ENCODE measurements at places on chromosomes 6 and 20. TPM values are rescaled to one million over a fixed set of nuclear protein-coding genes. Genes with fewer than 3 reads are reported as not detected.

Gene TBX18
- total RNA-seq: 30.2 TPM

GRCh38 chr6:22295145-22295544 lies 1.7 kb downstream of the PRL start:
- no peak for DNase-seq

GRCh38 chr6:28809947-28810658 lies 113.7 kb downstream of the TRIM27 start:
- DNase-seq: no peak

DNA sequence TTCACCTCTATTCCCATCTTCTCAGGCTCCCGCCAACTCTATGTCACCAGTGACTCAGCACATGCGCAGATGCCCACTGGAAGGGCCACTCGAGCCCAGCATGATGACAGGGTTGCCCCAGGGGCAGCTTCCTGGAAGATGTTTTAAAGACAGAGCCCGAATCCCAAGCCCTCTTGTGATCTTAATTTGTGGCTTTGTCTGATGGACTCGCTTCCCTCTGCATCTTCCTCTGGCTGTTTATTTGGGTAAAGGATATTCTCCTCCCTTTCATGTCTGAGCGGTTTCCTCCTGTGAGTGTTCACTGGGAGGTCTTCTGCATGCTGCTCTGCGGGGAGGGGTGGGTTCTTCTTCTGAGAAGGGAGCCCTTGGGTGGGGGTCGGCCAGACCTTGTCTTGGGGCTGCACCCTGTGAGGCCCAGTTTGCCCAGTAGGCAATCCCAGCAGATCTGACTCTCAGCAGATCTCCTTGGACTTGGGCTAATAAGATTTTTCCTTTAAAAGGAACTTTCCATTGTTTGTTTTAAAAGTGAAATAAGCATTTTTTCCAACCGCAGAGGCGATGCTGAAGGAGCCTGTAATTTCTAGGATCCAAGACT lies 401.0 kb downstream of the CDC5L start:
- DNase-seq: no peak

Gene LAMA5
- total RNA-seq: 102 TPM

Gene UQCC2
- total RNA-seq: 14.5 TPM

Gene SLC17A2
- total RNA-seq: not detected

GRCh38 chr20:32205843-32206759 lies 1.4 kb downstream of the PLAGL2 start:
- DNase-seq: no peak

Gene EPPIN
- not detected for total RNA-seq

- DNase-seq: no peak
Measured at GRCh38 chr20:36628076-36628475, 17.9 kb downstream of the SLA2 start.

Gene GGTLC1
- not detected for total RNA-seq

- DNase-seq: no peak
Measured at GRCh38 chr20:61185841-61186601, 66.0 kb upstream of the CDH4 start.

Gene MYCT1
- total RNA-seq: 21.2 TPM

DNA sequence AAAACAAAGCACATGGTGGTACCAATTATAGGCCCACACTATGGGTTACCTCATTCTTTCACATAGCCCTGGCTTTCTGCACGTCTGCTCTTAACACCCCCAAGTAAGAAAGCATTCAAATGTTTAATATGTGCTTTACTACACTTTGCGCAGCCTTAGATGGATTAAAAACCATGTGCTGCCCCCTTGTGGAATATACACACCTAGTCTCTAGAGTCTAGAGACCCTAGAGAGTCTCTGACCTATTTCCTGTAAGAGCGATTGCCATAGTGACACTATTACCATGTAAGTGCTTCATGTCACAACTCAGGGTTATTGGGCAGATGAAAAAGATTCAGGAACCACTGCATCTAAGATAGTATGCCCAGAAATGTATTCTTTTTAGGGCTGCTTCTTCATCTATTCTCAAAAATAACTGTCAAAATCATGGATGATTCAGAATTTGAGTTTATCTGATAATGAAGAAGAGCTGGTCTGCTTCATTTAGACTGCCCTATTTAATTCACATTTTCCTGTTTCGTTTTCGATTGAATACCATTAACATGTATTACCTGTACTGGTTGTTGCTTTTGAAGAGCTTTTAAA lies 186.3 kb downstream of the ADGB start:
- no peak for DNase-seq

- no peak for DNase-seq
Measured at GRCh38 chr6:23413327-23414050, 712.5 kb upstream of the NRSN1 start.

Gene OR2H1
- total RNA-seq: not detected

- no peak for DNase-seq
Measured at GRCh38 chr6:80454197-80454596, 347.7 kb downstream of the BCKDHB start.

Gene SLPI
- total RNA-seq: 103 TPM

Gene COMMD7
- 33.2 TPM for total RNA-seq

GRCh38 chr20:39259010-39259803 lies 297.1 kb downstream of the DHX35 start:
- no peak for DNase-seq

- DNase-seq: no peak
Measured at GRCh38 chr20:4418141-4418540, 303.6 kb upstream of the PRND start.

GRCh38 chr20:60718743-60719480 lies 533.1 kb upstream of the CDH4 start:
- DNase-seq: no peak

Gene HLA-DQA2
- total RNA-seq: 0.63 TPM

DNA sequence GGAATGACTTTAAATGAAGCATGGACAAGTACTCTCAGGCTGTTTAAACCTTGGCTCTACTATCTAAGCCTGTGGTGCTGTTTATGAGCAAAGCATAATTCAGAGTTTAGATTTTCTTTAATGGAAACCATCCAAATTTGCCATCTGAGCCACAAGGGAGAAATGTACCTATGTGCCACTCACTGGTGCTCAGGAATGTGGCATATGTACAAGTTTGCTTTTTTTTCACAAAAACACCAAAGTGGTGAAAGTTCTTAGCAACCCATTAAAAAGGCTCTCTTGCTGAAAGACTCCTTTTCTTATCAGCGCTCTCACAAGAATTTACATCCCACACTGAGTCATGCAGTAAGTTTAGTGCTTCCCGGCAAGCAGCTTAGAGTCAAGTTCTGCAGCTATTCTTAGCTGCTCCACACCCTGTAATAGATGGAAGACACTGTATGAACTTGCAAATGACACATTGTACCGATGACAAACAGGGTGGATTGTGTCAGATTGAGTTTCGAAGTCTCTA lies 57.3 kb upstream of the MLIP start:
- no peak for DNase-seq

- DNase-seq: no peak
Measured at GRCh38 chr20:51104960-51105920, 82.3 kb upstream of the KCNG1 start.

Gene HLA-DMA
- 28.8 TPM for total RNA-seq

Gene C6orf141
- 5.0 TPM for total RNA-seq

- no peak for DNase-seq
Measured at GRCh38 chr20:55239269-55239668, 763.9 kb downstream of the DOK5 start.

- no peak for DNase-seq
Measured at GRCh38 chr6:1470040-1470439, 80.7 kb downstream of the FOXF2 start.

GRCh38 chr6:36904851-36905393 lies 19.2 kb downstream of the C6orf89 start:
- DNase-seq: no peak

Gene THBD
- 54.9 TPM for total RNA-seq

GRCh38 chr20:14716351-14716801 lies 379.0 kb upstream of the FLRT3 start:
- no peak for DNase-seq

GRCh38 chr20:36085686-36086267 lies 68.8 kb upstream of the EPB41L1 start:
- no peak for DNase-seq

Gene DYNLRB1
- 145 TPM for total RNA-seq

Gene RIMS1
- 3.3 TPM for total RNA-seq

Gene EPB41L1
- 37.6 TPM for total RNA-seq

All from tibial nerve (tissue), 4 donors.